Progenitor cell of endocrine pancreas (in vitro differentiated cells): ENCODE measurements at places on chromosomes 4 and X. TPM values are rescaled to one million over a fixed set of nuclear protein-coding genes. Genes with fewer than 3 reads are reported as not detected.

The PPP2R2C gene
- total RNA-seq = 0.19 and 0.29 TPM in 2 replicates

The SCML2 gene
- 7.1 and 7.6 TPM in 2 replicates for total RNA-seq

The SPANXA2 gene
- total RNA-seq = not detected in 2 replicates

DNA sequence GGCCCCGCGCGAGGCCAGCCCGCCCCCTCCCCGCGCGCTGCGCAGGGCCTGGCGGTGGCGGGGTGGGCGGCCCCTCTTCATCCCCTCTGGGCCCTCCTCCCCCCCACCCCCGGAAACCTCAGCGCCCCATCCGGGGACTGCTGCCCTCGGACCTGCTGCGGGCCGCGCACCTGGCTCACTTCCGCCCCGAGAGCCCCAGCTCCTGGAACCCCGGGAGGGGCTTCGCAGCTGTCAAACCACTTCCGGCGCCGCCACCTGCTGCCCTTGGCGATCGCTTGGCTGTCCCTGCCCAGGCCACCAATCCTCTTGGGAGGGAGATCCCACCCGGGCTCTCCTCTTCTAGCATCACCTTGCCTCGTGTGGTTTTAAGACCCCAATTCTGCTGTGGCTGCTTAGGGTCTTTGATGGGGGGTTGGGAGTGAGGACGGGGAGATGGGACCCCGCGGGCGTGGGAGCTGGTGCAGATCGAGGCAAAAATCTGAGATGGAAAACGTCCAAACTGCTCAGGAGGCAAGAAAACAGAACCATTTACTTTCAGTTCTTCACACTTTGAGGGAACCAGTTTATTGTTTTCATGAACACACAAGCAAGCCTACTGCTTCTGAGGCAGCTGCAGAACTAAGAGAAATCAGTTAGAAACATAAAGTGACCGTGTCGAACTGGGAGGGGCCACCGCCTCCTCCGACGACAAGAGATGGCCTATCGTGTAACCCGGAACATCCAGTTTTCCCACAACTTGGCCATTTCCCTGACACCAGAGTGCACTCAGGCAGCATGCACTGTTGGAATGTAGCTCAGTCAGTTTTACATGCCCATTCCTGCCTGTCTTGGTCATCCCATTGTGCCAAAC lies 754 bp downstream of the MTMR1 start:
- DNase-seq = peak; percentile 32

- DNase-seq = no peak
Measured at GRCh38 chr4:76197031-76197743, 16.4 kb downstream of the SCARB2 start.

DNA sequence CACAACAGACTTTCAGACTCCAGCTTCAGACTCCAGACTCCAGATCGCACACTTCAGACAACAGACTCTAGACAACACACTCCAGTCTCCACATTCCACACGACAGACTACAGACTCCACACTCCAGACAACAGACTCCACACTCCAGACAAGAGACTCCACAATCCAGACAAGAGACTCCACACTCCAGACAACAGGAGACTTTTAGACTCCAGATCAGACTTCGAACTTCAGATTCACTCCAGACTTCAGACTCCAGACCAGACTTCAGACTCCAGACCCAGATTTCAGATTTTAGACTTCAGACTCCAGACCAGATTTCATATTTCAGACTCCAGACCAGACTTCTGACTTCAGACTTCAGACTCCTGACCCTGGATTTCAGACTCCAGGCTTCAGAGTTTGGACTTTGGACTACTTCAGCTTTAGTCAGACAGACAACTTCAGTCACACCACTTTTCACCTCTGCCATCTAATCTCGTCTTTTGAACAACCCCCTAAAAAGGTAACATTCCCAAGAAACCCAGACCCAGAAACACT lies 29.0 kb upstream of the TLR2 start:
- DNase-seq = no peak

DNA sequence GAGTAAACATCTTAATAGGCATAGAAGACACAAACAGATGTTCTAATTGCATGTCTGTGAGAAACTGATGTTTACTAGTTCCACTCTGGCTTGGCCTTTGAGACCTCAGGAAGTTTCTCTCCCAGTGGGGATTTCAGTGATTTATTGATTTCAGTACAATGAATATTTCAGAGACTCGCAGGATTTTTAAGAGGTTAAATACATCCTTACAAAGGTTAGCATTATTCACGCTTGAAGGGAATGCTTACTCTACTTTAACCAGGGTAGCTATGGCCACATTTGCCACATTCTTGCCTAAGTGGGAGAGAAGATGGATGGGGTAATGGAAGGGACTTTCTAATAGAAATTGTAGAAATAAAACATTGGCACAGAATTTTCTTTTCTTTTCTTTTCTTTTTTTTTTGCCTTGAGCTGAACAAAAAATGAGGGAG lies 480.1 kb downstream of the SPRY1 start:
- no peak for DNase-seq

DNA sequence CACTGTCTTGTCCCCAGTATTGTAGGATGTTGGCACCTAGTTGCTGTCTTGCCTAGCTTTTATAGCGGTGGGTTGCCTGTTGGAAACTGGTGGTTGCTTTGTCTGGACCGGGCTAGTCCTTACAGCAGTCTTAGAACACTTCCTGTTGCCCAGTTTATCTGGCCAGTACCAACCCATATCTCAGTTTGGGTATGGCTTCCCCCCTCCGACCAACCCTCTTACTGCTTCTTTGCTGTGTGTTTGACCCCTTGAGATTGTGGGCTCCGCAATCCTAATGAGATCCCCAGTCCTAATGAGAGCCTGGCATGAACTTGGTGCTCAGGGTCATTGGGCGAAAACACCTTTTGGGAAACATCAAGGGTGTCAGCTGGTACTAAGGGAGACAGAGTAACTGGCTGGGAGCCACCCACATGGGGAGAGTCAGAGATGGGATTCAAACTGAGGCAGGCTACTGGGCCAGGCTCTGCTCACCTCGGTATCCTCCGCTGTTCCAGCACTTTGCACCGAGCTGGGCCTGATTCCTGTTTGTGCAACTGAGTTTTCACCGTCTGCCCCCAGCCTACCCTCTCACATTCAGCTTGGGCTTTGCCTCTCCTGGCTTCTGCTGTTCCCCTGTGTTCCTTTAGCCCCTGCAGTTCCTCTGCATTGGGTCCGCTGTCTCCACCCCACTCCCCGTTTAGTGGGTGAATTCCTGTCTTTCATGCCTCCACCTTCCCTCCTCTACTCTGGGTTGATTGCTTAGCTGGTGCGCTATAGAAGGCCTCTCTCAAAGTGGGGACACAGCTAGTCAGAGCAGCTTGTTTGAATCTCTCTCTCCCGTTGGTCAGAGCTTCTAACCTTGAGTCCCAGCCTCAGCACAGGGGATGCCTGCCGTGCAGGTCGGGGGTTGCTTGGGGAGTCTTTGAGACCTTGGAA lies 1.6 kb downstream of the TBC1D14 start:
- DNase-seq = no peak

- no peak for DNase-seq
Measured at GRCh38 chrX:25004485-25005032, 11.2 kb downstream of the ARX start.

- no peak for DNase-seq
Measured at GRCh38 chrX:151402719-151403390, 5.8 kb downstream of the VMA21 start.

DNA sequence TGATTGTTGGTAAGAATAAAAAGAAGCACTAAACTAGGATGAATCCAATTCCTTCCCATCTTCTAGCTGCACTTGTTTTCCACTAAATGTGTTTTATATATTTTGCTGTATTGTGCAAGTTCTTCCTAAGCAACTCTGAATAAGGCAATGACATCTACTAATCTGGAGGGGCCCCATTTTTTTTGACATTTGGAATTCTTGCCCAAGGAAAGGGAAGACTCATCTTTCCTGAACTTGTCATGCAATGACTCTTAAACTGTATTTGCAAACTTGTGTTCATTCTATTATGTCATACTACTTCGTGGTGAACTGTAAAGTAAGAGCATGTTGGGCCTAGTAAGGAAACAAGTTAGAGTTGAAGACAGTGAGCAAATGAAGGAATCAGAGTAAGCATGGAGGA lies 45.9 kb downstream of the FREM3 start:
- DNase-seq = no peak

- DNase-seq = no peak
Measured at GRCh38 chr4:124970011-124970410, 257.5 kb upstream of the ANKRD50 start.

DNA sequence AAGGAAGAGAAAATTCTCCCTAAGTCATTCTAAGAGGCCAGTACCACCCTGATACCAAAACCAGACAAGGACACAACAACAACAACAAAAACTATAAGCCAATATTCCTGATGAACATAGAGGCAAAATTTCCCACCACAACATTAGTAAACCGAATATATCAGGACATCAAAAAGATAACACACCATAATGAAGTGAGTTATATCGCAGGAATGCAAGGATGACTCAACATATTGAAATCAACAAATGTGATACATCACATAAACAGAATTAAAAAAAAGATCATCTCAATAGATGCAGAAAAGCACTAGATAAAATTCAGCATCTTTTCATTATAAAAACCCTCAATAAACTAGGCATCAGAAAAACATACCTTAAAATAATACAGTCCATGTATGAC lies 1844.4 kb upstream of the PCDH10 start:
- no peak for DNase-seq

DNA sequence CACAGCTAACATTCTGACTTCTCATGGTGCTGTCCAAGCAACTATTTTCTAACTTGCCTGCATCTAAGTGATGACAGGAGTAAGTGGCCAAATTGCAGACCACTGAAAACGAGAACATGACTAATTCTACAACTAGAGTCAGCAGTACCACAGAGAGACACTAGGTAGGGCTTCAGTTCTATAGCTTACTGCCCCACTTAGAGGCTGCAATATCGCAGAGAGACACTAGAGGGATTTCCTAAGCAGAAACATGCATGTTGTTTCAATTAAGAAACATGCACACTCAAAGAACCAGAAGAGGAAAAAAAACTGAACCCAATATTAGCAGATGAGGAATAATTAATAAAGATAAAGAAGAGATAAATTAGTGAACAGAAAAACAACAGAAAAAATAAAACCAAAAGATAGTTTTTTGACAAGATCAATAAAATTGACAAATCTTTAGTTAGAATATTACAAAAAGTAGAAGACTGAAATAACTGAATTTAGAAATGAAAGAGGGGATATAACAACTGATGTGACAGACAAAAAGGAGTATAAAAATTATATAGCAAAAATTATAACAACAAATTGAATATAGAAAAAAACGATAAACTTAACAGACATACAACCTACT lies 100.8 kb downstream of the SPIN4 start:
- DNase-seq = peak; percentile 18
